Stimulated activated CD4-positive, alpha-beta T cell treated with anti-CD3 and anti-CD28 coated beads, Interleukin-2, amount 100 ng/mL, for 48 hours (primary cell): ENCODE measurements at places on chromosomes 7 and 10.

GRCh38 chr7:74619235-74619860 is 38.2 kb upstream of the GTF2I start:
- DNase-seq, result no peak

DNA sequence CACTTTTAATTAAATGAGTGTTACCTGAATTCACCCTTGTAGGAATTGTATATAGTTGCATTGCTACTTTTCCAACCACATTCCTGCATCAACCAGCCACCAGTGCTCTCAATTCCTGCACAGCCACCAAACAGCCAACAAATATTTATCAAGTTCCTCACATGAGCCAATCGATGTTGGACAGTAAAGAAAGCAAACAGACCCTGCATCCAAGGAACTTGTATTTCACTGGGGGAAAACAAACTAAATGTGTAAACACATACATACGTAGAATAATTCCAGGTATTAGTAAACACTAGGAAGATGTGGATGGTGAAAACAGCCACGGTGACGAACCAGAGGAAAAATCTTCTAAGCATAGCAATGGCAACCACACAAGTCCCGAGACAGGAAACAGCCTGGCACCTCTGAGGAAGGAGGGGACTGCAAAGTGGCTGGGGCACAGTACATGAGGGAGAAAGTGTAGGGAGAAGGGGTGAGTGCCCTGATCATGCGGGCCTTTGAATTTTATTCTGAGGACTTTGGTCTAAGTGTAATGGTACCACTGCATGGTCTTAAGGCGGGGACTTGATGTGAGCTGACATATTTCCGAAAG is 111.2 kb downstream of the XRCC2 start:
- DNase-seq, result no peak

DNA sequence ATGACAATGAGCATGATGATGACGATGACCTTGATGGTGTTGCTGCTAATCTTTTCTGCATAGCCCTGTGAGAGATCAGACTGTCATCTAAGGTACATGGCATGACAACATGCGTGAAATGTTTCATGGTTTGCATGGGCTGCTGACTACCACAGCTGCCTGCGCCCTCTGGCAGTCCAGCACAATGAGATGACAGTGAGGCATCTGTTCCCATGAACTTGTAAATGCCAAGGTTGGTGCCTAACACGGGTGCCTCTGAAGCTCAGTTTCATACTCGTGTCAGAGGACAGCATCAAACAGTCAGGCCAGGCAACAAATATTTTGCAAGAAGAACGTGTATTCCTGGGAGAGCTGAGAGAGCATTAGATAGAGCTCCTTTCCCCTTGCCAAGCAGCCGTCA is 122.0 kb upstream of the PRKCQ start:
- no peak for DNase-seq

DNA sequence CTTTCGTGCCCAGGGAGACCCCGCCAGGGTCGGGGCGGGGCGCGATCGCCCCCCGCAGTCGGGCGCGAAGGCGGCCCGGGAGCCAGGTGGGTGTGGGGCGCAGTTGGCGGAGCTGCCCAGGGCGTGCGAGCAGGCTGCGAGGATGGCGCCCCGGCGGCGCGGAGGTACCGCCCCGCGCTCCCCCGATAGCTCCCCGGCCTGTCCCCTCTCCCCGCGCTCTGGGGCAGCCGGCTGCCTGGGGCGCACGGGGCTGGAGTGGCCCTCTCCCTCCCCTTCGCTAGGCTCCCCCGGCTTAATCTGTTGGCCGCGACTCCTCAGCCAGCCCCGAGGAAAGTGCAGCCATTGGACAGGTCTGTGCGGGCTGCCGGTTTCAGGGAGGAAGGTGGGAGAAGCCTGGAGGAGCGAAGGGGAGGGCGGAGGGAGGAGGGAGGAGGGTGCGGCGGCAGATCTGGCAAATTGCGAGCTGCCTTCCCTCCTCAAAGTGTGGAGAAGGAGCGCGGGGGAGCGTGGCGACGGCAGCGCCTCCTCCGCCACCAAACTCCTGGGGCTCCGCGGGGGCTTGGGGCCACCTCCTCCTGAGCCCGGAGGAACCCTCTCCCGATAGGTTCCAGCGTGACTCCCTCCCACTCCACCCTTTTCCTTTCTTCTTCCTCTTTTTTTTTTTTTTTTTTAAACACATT is 361 bp upstream of the PLXDC2 start:
- DNase-seq, result no peak

- DNase-seq, result no peak
These were observed 20.2 kb upstream of the VOPP1 start for GRCh38 chr7:55592492-55592891.

DNA sequence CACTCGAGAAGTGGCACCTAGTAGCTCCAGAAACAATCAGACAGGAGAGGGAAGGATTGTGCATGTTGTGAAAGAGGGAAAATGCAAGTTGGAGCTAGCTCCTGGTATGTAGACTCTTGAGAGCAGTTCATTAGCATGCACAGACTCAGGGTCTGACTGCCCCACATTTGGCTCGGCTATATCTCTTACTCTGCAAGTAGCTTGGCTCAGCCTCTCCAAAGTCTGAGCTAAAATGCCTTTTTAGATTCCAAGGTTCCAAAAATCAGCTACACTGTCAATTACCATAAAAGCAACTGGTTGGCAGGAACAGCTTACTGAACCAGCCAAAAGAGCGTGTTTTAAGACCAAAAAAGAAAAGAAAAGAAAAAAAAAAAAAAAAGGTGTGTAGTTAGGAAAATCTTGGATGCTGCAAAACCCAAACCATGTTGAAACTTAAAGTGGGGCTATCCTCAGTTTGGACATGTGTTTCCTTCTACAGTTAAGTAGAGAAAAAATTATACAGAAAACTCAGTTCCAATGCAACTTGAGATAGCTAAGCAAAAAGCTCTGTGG is 65.5 kb downstream of the MKX start:
- no peak for DNase-seq

- no peak for DNase-seq
These were observed 54.3 kb upstream of the NPY start for GRCh38 chr7:24229481-24230226.

- no peak for DNase-seq
These were observed 102.2 kb downstream of the GFRA1 start for GRCh38 chr10:116170815-116171250.

DNA sequence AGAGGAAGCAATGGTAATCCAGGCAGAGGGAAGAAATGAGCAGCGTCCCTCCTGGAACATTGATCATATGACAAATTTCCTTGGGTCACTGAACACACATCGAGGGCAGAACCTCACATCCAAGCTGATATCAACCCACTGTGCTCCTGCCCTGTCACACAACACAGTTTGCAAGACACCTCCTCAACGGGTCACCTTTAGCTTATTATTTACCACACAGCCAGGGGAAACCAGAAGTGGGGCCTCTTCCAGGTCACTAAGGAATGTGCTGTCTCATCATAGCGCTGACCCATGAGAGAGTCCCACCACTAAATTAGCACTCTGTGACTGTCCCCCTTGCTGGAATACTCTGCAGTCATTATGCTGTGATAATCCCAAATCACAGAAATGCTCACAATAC is 69.7 kb upstream of the PPP1R3C start:
- no peak for DNase-seq

- DNase-seq, result no peak
These were observed 40.8 kb upstream of the HSPA12A start for GRCh38 chr10:116783011-116783655.

DNA sequence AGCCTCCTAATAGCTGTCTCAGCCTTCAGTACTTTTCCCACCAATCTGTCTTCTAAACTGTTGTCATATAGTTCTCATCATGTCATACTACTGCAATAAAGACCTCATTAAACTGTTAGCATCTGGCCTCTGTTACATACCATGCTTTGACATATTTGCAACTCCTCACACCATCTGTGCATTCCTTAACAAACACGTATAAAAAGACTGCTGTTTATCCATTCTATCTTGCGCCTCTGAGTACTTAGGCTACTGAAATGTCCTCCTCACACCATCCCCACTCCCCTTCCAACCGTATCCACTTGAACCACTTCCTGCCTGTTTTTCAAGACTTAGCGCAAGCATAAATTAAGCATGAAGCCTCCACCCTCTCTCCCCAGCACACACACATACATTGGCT is 41.6 kb downstream of the SLC16A9 start:
- DNase-seq, result no peak

DNA sequence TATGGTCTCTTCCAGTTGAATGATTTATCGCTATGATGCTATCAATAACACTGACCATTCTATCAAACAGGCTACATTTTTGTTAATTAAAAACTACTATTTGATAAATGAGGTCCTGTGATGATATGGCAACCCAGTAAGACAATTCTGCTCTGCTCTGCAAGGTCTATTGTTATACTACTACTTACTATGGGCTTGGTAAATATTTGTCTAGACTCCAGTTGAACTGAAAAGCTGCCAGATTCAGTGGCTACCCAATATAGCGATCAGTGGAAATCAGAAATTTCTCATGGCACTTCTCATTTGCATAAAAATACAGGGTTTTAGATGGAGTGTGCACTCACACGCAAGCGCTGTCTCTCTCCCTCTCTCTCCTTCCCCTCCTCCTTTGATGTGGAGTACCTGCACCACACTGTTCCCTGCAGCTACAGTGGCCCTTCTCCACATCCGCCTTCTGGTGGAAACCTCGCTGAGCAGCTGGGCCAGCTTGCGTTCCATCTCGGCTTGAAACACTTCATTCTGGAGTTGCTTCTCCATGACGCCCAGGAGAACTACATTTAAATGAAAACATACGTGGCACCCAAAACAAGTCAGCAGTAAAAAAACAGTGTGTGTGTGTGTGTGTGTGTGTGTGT is 77.9 kb downstream of the KIAA1549 start:
- peak; percentile 50 for DNase-seq
